ENCODE measurements at places on chromosomes 3 and 15.

DNA sequence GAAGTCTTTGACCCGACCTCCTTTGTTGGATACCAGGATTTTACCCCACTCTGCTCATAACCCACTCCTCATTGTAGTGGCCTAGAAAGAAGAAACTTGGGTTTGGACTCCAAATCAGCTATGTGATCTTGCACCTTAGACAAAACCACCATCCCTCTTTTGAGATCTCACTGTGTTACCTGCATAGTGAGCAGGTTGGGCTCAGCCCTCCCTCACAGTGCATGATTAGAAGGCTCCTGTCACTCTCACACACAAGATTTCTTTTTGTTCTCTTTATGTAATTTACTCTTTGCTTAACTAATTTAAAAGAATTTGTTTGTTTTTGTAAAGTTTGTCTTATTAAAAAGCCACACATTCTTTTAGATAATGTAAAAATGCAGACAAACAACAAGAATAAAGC lies 587.8 kb downstream of the MECOM start:
- DNase-seq = no peak

DNA sequence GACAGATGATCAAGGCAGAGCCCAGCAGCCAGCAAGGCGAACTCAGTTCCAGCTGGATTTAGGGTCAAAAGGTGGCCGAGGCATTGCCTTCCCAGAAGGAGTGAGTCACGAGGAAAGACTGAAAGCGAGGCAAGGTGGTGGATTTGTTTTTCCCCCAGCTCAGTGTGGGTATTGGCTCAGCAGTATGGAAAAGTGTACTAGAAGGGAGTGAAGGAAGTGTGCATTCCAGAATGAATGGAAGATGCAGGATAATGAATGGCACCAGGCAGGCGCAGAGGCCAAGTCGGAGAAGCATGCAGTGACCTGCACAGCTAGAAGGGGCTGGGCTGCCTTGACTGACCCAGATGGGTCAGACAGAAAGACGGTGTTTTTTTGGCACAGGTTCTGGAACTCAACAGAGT lies 46.3 kb downstream of the FOXP1 start:
- DNase-seq = peak; percentile 92

- no peak for DNase-seq
Measured at GRCh38 chr3:189303584-189303983, 131.8 kb downstream of the TPRG1 start.

- no peak for DNase-seq
Measured at GRCh38 chr3:138360869-138361525, 12.6 kb downstream of the MRAS start.

GRCh38 chr15:64813075-64813474 lies 12.4 kb downstream of the PIF1 start:
- peak; percentile 25 for DNase-seq

DNA sequence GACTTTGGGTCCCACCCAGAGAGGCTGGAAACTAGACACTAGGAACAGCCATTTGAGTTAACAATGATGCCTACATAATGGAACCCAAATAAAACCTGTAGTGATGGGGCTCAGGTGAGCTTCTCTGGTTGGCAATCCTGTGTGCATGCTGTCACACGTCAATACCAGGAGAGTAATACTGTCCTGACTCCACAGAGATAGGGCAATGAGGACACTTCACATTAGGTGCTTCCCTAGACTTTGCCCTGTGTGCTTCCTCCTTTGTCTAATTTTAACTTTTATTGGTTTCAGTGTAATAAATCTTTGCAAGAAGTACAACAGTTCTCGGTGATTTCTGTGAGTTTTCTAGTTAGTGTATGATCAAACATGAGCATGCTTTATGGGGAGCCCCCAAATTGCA lies 281.8 kb upstream of the ARRDC4 start:
- no peak for DNase-seq

- DNase-seq = no peak
Measured at GRCh38 chr15:78682693-78683410, 41.8 kb upstream of the CHRNB4 start.

DNA sequence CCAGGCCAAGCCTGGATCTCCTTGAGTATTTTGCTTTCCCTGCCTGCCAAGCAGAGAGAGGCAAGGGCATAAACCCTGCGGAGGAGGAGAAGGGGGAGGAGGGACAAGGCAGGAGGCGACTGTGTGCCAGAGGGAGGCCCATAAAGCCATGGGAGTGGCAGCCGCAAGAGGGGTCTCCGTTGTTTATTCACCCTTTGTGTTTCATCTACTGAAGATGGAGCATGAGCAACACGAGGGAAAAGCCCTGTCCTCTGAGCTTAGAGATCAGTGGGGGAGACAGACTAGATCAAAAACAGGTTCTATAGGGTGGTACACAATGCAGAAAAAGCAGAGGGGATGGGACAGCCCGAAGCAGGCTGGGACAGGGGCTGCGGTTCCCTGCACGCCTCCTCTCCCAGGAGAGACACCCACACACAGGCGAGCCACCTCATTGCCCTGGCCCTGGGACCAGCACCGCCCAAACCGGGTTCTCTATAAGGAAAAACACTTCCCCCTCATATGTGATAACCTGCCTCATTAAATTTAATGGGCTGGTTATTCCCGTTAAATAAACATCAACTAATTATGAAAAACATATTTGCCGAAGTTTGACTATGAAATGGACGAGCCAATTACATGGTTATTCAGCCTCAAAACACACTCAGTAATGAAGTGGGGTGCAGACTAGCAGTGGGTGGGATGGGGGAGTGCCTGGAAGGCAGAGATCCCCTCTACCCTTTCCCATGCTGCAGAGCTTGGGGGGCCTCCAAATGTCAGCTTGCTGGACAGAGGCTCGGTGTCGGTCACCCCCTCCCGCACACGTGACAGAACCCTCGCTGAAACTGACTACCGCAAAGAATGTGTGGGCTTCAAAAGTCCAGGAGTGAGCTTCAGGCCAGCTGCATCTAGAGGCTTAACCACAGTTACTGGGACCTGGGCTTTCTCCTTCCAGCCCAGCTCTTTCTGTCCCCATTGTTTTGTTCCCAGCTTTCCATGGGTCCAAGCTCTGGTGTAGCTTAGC lies 14.2 kb upstream of the PLXNA1 start:
- DNase-seq = no peak

GRCh38 chr3:112814266-112814665 lies 32.4 kb downstream of the CD200R1L start:
- no peak for DNase-seq

DNA sequence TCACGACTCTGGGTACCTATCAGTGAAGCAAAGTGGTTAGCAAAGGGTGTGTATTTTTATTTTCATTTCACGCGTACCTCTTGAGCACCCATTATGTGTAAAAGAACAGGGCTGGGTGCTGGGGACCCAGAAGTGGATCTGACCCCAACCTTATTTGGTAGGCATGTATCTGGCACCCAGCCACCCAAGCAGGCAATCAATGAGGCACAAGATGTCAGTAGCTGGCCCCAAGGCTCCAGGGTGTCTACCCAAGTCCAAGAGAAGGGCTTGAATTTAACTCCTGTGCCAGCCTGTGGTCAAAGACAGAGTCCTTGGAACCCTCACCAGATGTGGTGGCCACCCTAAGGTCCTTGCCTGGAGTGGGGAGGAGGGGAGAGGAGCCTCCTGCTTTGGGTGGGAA lies 5.7 kb downstream of the PLEKHO2 start:
- DNase-seq = no peak

DNA sequence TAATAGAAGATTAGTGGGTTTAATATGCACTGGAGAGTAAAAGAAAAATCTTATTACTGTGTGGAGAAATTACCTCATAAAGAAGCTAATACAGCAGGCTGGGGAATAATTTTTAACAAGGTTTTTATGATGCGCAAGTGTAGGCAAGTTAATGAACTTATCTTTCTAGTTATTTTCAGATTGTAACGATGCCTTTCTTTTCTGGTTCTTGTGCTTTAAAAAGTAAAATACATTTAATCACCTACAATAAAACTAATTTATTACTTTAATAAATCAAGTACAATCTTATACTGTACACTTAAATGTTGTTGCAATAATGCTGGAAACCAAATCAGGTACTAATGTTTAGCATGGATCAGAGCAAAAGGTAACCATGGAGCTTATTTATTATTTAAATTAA lies 266.6 kb downstream of the ZIC1 start:
- DNase-seq = no peak

GRCh38 chr15:75739791-75740190 lies 27.1 kb upstream of the CSPG4 start:
- no peak for DNase-seq

- no peak for DNase-seq
Measured at GRCh38 chr3:53062905-53063304, 17.0 kb upstream of the SFMBT1 start.

- no peak for DNase-seq
Measured at GRCh38 chr15:42826251-42826890, 89.4 kb upstream of the CDAN1 start.

- DNase-seq = no peak
Measured at GRCh38 chr3:112602217-112602838, 38.6 kb downstream of the CCDC80 start.

DNA sequence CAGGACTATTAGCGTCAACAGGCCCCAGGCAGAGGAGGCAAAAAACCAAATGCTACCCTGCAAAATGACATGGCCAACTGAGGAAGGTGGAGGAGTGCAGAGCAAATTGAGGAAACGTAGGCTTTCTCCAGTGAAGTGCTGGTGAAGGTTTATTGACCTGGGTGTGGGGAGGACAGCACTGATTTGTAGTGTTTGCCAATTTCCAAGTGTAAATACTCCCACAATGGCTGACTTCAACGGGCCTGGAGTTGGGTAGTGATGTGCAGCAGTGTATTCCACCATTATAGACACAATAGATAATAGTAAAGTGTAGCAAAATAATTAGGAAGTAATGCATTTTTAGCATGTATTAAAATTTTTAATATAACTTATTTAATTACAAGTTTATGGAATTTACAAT lies 32.2 kb upstream of the TPM1 start:
- no peak for DNase-seq

GRCh38 chr15:69573815-69574475 lies 121.3 kb downstream of the RPLP1 start:
- no peak for DNase-seq

GRCh38 chr3:58637509-58637908 lies 29.1 kb downstream of the FAM3D start:
- no peak for DNase-seq

GRCh38 chr3:59006634-59007517 lies 42.9 kb downstream of the CFAP20DC start:
- peak; percentile 82 for DNase-seq

- no peak for DNase-seq
Measured at GRCh38 chr3:12342151-12342550, 53.3 kb downstream of the PPARG start.

DNA sequence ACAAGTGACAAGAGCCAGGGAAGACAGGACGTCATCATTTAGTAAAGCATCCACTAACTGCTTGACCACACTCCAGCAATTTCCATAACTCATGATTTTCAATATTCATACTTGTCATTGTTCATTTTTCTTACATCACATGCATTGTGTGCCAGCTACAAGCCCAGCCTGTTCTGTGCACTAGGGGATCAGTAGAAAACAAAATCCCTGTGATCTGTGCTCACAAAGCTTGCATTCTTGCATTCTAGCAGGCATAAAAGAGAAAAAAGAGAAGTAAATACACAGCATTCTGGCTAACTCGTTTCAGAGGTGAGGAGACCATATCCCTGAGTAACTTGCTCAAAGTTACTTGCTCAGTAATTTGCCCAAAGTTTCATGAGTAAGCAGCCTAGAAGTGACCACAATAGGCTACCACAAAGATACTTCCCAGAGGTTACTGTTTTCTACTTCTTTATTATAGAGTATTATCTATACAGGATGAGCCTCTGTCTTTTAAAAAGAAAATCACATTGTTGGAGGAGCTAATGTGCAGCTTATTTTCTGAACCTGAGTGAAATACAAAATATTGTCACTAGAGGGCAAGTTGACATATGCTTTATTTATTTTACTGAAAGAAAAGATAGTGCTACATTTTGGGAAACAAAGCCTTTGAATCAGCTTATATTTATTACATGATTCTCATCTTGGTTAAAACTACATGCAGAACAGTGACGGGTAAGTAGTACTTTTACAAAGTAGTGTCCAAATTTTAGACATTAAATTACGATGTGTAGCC lies 701.4 kb upstream of the LMCD1 start:
- no peak for DNase-seq

DNA sequence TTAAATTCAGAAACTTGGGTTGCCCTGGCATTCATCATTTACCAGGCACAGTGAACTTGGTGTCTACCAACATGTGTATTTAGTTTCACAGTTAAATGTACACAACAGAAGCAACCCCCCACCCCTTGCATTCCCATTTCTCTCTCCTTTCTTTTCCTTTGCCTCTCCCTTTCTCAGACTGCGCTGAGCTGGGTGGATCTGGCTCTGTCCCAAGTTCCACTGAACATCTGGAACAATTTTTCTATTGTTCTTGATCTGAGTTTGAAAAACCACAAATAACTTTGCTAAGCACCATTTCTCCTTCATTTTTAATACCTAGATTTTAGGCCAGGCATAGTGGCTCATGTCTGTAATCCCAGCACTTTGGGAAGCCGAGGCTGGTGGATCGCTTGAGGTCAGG lies 242.2 kb downstream of the ABHD5 start:
- DNase-seq = no peak

DNA sequence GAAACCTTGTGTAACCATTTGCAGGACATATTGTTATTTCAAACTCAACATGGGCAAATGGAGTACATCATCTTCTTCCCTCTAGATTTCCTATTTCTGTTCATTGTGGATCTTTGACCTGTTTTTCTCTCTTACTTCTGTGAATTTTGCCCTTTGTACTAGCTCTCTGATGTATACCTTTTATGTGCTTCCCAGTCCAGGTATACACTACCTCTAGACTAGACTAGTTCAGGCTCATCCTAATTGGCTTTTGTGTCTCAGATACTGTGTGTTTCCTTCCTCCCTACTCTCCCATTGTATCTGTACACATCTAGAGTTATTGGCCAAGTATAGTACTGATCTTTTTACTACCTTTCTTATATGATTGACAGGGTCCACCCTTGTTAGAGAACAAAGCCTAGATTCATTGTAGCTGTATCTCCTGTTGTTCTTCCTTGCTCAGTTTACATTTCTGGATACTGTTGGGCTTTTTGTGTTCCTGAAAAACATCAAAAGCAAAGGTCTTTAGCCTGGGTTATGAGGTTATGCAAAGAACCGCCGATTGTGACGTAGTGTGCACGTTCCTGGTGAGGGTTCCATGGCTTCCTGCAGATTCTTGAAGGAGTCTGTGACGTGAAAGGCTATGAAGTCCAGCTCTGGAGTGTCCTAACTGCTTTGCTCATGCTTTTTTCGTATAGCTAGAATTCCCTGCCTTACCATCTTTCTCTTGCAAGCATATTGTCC lies 167.4 kb downstream of the KLHL25 start:
- DNase-seq = no peak

DNA sequence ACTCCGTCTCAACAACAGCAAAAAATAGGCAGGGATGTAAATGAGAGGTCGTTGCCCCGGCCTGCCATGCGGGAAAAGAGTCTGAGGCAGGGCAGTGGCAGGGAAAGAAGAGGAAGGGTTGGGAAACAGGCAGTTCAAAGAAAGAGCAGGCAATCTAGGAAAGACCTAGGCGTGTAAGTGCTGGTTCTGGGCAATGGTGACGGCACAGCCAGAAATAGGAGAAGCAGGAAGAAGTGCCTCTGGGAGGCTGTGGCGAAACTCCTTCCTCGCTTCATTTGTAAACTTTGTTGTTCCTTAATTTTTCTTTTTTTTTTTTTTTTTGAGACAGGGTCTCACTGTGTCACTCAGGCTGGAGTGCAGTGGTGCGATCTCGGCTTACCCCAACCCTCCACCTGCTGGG lies 4.3 kb downstream of the SLC51A start:
- no peak for DNase-seq

- no peak for DNase-seq
Measured at GRCh38 chr3:111369958-111370357, 172.0 kb upstream of the CD96 start.

GRCh38 chr3:162489853-162490252 lies 993.2 kb downstream of the OTOL1 start:
- no peak for DNase-seq
